ENCODE measurements at places on chromosomes 7 and 10.
A peak's percentile ranks its signal among the peaks of the same experiment; 100 is the strongest.

DNA sequence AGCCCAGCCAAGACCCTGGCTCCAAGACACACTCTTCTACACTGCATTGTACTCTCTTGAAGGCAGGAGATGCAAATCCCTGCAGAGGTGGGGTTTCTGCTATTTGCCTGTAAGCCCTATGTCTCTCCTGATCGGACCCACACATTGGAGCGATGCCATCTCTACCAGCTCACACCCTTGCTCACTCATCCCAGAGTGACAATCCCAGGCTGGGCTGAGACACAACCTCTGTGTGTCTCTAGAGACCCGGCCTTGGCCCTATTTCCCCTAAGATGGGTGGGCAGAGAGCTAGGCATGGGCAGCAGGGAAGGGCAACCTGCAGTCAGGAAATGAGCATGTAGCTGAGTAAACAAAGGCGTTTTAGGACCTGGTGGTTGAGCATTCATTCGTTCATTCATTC, 25.6 kb downstream of the CCDC3 start:
- DNase-seq: no peak

- peak; percentile 87 for DNase-seq
Measured at GRCh38 chr7:36390199-36391090, 783 bp downstream of the ANLN start.

- DNase-seq: no peak
Measured at GRCh38 chr7:68873616-68874015, 724.7 kb upstream of the AUTS2 start.

- DNase-seq: no peak
Measured at GRCh38 chr10:45061982-45062381, 61.3 kb downstream of the ZNF22 start.

DNA sequence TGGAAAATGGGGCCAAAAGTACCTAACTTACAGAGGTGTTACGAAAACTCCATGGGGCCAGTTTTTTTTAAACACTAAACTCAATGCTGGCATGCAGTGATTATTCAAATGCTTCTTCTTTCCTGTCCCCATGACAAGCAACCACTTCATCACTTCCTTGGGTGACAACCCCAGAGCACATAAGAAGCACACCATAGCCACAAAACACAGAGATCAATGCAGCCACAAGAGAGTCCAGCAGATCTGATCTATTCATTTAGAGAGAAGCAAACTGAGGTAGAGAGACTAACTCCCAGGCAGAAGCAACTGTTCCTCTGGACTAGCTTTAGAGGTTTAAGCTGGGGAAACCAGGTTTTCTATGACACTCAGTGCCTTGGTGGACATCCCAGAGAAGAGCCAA, 180.0 kb downstream of the GRID1 start:
- no peak for DNase-seq

DNA sequence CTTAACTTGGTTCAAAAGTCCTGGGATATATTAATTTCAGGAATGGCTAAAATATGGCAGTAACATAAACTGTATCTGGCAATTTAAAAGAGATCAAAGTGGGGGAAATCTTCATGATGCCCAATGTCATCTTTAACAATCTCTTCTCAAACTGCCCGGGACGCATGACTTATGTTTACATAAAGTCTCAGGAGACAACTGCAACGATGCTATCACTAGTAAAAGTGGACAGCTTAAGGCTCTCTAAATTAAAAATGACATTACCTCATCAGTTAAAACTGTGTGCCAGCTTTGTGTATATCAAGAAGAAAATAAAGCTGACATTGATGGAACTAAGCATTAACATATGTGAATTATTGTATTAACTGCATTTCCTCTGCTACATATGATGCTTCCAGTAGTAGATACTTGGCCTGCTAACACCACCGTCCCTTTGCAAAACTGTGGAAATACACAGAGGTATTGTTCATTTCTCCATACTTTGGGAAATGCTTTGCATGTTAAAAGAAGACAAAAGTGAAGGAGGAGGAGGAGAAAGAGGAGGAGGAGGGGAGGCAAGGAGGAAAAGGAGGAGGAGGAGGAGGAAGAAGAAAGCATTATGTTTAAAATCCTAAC, 62.4 kb downstream of the NRP1 start:
- no peak for DNase-seq

DNA sequence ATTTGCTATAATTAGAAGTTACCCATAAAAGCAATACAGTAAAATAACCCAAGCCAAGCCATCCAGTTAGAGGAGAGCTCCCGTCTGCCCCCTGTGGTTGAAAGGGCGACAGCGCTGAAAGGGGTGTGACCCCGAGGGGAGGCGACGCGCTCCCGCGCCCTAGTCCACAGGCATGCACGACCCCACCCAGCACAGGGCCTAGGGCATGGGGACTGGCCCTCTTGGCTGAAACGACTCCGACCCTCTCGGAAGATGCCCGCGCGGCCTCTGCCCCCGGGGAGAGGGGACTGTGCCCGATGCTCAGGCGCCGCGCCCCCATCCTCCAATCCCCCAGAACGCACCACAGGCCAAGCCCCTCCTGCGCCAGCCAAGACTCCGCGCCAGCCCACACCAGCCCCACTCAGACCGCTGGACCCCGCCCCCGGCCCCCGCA, 64.0 kb downstream of the CSGALNACT2 start:
- no peak for DNase-seq

- no peak for DNase-seq
Measured at GRCh38 chr10:30600005-30600404, 29.5 kb downstream of the LYZL2 start.

DNA sequence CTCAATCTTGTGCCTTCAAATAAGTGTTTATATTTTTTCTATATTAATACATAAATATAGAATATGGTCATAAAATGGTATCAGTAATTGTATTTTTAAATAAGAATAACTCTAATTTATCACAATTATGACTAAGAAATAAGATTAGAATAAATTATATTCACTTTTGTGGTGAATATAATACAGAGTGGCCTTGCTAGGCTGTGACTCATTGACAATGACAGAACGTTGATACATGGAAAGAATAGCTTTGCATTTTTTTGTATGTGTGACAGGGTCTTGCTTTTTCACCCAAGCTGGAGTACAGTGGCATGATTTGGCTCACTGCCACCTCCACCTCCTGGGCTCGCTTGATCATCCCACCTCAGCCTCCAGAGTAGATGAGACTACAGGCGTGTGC, 47.8 kb upstream of the PCLO start:
- DNase-seq: peak; percentile 3

DNA sequence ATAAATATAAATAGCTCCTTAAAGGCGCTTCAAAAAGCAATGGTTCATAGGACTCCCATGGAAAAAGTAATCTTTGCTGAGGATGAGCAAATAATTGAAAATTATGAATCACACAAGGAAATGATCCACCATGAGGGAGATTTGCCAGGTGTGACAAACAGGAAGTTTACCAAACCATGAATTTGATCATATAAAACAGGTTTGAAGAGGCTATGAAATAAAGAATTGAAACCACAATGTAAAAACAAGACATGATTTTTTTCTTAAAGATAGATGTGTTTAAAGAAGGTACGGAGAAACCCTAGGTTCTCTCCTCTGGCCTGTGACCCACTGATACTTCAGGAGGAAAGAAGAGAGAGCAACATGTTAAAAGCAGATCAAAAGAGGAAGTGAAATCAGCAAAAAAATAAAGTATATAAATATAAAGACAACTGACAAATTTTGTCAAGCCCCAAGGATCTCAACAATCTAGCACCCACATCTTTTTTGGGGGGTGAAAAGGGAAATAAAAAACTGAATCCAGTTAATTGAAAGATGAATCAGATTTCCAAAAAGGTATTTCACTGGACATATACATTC, 111.3 kb upstream of the ASAH2 start:
- DNase-seq: peak; percentile 10

GRCh38 chr7:6250364-6250833, 22.0 kb downstream of the CYTH3 start:
- no peak for DNase-seq

DNA sequence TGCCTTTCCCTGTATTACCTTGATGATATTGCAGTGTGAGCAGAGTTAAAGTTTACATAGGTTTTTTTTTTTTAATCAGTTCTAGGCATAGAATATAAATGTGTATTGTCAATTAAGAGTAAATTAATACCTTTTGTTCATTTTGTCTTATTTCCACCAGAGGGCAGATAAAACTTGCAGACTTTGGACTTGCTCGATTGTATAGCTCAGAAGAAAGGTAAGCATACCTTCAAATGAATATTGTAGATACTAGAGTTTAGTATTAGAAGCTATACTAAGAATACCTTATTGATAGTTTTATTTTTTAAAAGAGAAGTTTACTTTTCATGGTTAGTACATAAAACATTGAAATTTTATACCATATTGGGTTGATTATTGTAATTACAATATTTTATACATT, 86.8 kb downstream of the MPLKIP start:
- DNase-seq: no peak

GRCh38 chr7:1428941-1429501, 30.2 kb downstream of the MICALL2 start:
- no peak for DNase-seq

DNA sequence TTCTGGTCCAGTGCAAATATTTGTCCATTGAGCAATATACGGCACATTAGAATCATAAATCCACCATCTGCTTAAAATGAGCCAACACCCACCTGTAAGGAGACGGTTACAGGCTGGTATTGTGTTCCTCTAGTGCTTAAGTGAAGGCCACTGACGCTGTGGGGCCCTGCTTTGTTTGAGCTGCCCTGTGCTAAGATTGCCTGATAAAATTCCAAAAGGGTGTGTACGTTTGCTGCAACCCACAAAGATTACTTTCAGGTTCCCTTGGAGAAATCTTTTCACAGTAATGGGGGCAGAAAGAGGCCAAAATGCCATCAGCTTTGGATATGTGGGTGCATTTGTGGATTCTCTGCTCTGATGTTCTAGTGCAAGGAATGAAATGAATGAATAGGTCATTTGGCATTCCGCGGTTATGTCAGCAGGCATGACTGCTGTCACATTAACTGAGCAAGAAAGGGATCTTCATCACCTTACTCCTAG, 34.4 kb downstream of the AGR3 start:
- DNase-seq: no peak

DNA sequence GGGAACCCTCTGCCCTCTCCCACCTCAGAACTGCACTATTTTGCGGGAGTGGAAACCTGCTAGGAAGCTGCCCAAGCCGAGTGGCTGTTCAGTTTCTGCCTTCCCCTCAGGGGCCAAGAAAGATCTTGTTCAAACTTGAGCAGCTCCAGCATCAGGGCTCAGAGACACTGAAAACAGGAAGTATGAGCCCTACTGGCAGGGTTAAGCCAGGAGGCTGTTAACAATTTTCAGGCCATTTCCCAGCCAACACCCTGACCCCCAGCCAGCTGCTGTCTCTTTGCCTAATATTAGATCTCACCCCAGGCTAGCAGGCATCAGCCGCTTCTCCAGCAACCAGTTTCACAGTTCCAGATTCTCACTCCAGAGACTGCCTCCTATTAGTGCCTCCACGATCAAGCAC, 9.2 kb downstream of the PLAU start:
- no peak for DNase-seq

GRCh38 chr7:47635091-47636080, 53.5 kb upstream of the TNS3 start:
- DNase-seq: peak; percentile 19

DNA sequence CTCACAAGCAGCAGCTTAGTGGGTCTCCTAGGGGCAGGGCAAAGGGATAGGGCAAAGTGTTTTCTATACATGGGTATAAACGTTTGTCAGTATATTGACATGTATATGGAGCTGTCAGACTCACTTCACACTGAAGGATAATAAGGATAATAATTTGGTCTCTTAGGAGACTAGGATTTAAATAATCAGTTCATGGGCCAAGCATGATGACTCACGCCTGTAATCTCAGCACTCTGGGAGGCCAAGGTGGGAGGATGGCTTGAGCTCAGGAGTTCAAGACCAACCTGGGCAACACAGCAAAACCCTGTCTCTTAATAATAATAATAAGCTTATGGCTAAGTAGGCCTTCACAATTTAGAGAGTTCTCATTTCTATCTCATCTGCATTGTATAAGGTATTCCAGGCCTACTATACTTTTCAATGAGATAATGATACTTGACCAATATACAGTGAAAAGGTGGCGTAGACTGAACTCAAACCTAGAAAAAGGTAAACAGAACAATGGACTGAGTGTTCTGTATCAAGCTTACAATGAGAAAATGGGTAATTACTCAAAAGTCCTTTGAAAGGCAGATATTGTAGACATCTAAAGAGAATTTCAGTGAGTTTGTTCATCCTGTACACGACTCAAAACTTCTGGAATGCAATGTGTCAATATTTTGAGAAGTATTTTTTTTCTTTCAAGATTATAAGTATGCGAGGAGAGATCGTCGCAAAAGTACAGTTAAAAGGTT, 7.0 kb downstream of the GSAP start:
- DNase-seq: peak; percentile 83
